ENCODE measurements at places on chromosomes 3 and 15.

DNA sequence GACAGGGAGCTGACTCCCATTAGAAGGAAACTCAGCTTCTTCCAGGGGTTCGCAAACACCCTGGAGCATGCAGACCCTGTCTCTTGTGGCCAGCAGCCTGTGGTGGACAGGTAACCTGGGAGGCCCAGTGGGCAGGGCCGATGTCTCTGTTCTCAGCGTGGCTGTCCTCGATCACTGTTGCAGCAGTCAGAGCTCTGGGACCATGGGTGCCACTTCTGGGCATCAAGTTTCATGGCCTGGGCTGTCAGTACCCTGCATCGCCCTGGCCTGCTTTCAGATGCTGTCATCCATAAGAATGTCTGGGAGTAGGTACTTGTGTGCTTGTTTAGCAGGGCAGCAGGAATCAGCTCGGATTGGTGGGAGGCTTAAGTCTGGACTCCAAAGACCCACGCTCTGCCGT, 54.4 kb downstream of the SLC6A6 start:
- DNase-seq: no peak

DNA sequence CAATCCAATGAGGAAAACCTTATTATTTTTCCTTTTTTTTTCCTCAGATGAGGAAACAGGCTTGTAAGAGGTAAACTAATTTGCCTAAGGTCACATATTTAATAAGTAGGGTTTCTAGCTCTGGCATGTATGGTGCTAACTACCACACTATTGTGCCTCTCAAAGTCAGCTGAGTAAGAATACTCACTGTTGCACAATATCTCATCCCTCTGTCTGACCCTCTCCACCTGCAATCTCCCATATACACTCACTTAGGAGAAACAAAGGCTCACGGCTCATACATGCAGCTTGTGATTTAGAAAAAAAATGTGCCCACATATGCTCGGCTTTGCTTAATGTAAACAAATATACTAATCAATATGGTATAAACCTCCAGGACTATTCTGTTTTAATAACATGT, 10.4 kb upstream of the ARIH1 start:
- DNase-seq: no peak

- no peak for DNase-seq
Measured at GRCh38 chr15:62417439-62417838, 252.4 kb upstream of the C2CD4B start.

- DNase-seq: no peak
Measured at GRCh38 chr15:62847900-62848489, 194.6 kb upstream of the TPM1 start.

- DNase-seq: no peak
Measured at GRCh38 chr3:161213644-161214043, 7.5 kb upstream of the NMD3 start.

GRCh38 chr15:60375306-60375705, 22.5 kb downstream of the ANXA2 start:
- DNase-seq: no peak
